Hematopoietic multipotent progenitor cell treated with erythropoietin and hydrocortisone succinate and interleukin-3 and kit ligand, for 8 days (in vitro differentiated cells): ENCODE measurements at places on chromosomes 6 and 20.

GRCh38 chr6:168528474-168529095 is 87.6 kb downstream of the SMOC2 start:
- DNase-seq, result no peak

GRCh38 chr6:97322226-97322625 is 39.2 kb upstream of the MMS22L start:
- DNase-seq, result no peak

- DNase-seq, result no peak
Measured at GRCh38 chr6:113428702-113429101, 428.4 kb upstream of the MARCKS start.

GRCh38 chr6:23176471-23176870 is 607.1 kb downstream of the HDGFL1 start:
- no peak for DNase-seq

GRCh38 chr6:167405778-167406532 is 81.1 kb downstream of the TTLL2 start:
- DNase-seq, result no peak

DNA sequence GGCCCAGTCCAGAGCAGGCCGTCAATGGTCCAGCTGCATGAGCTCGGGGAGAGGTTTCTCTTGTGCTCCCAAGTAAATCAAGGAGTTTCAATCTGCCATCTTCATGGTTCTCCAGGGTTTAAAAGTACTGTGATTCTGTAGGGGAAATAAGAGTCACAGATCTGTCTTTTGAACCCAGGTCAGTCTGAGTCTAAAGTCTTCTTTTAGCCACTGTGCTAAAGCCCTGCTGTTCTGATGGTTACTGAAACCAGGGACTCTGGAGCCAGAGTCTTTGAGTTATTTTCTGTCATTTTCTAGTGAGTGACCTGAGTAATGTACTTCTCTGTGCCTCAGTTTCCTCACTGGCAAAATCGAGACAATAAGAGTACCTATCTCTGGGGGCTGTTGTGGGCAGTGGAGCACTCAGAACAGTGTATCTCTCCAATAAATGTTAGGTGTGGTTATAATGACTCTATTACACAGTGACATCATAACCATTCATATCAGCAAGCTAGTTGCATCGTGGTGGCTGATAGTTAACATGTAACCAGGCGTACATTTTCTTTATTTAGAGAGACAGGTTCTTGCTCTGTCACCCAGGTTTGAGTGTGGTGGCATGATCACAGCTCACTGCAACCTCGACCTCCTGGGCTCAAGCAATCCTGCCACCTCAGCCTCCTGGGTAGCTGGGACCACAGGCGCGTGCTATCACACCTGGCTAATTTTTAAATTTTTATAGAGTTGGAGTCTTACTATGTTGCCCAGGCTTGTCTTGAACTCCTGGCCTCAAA is 74.6 kb upstream of the KCNG1 start:
- DNase-seq, result no peak

DNA sequence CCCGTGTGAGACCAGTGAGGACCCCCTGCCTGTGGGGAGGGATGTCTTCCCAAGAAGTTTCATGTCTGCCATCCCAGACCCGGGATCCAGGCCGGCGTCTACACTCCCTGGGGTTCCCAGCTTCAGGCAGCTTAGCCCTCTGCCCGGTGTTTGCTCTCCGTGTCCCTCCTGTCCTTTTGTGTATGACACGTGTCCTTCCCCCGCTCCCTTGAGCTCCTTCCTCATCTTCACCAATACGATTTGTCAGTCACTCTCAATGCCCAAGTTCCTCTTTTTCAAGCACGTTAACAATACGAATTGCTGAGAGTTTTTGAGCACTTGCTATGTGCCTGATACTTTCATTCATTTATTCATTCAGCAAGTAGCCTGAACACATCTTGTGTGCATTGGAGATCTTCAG is 115.6 kb upstream of the PTPN1 start:
- peak; percentile 30 for DNase-seq

GRCh38 chr20:16821211-16822089 is 73.3 kb downstream of the OTOR start:
- peak; percentile 53 for DNase-seq

DNA sequence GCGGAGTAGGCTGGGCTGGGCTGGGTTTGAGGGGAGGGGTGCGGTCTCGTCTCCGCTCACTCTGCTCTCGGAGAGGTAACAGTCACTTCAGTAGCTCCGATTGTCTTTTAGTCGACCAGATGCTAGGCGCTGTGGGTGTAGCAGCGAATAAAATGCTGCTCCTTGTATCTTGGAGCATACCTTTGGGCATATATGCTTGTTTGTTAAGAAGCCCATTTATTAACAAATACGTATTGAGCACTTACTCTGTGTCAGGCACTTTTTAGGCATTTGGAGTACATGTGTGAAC is 545 bp downstream of the ACTR5 start:
- DNase-seq, result peak; percentile 24
